ENCODE measurements at places on chromosomes 11 and 22.

DNA sequence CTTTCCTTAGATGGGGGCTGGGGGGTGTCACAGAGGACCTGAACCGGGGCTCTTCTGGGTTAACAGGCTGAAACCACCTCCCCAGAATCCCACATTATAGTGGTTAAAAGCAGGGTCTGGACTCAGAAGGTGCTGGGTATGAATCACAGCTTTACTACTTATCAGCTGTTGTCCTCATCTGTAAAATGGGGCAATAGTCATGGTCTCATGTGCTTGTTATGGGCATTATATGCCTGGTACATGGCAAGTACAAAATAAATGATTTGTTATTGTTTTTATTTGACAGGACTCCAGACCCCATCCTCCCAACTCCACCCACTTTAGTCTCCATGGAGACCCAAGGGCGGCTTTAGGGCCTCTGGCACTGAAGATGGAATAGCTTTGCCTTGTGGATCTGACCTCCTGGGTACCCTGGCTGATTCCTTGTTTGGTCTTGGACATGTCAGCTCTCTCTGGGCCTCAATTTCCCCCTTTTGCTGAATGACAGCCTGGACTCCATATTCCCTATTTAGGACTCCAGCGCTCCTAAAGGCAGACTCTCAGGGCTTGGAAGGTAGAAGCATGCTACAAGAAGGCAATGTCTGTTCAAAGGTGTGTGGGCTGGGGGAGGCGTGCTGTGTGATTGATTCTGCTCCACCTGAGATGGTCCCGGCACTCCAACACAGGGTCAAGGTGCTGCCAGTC lies 812 bp upstream of the SMTN start:
- no peak for DNase-seq

DNA sequence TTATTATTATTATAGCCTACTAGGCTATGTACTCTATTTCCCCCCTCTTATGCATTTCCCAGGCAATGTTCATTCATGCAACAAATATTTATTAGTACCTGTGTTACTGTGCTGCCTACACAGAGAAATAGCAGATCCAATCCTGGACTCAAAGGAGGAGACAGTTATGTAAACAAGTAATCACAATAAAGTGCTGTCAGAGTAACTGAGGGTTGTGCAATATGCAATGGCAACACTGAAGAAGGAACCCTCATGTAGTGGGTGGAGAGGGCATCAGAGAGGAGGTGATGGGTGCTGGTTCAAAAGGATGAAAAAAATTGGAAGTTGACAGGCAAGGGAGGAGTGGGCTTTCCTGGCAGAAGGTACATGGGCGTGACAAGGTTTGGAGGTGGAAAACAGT lies 886 bp upstream of the P4HA3 start:
- DNase-seq: no peak

DNA sequence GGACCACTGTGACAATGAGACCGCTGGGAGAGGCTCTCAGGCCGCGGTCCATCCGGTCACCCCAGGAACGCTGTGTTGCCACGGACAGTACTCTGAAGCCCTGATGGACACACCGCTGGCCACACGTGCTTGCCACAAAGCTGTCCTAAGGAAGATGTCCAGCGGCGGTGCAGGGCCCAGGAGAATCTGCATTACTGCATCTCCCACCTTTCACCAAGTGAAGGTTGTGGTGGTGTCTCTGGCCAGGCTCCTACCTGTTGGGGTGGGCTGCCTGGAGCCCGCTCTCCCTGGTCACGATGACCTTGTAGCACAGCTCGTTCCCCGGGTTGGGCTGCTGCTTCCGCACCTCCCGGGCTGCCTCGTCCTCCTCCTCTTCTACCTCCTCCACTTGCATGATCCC lies 4.2 kb downstream of the TTLL12 start:
- no peak for DNase-seq

DNA sequence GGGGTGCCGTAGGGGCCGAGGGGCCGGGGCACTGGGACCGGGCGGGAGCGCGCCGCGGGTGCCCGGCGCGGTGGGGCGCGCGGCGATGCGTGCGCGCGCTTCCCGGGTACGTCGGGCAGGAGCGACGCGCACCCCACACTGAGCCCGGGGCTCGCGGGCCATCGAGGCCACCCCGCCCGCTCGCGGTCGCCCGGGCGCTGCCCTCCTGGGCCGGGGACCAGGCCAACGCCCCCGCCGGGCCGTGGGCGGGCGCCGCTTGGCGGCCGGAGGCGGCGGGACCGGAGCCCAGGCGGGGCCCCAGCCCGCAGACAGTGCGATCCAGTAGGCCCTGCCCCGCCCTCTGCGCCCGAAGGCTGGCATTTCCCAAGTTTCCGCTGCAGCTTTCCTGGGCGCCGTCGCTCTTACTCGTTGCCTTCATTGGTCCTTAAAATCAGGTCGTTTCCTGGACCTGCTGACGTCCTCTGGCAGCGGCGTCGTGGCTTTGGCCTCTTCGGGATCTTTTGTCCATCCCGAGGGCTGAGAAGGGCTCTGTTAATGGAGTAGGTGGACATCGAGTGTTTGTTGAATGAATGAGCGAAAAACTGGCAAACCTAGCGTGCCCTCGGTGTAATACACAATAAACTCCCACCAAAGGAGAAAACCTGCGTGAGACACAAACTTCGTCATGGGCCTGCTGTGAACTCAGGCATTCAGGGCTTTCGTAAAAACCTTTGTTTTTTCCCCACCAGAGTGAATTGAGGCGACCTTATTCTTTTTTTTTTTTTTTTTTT lies 638 bp downstream of the PARVA start:
- DNase-seq: no peak

DNA sequence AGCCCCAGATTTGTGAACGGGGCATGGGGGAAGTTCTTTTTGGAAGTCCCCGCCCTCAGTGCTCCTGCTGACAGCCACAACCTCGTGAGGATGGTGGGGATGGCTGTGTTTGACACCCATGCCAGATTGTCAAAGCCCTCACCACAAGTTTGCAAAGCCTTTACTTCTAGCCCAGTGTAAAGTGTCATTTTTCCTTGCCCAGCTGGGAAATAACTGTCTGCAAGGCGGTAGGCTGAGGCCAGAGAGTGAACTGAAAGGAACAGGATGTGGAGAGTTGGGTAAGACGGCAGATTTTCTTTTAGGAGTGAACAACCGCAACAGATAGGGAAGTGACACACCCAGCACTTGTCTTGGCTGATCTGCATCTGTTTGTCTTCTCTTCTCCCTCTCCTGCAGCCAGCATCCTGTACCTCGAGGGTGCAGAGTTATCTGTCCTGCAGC lies 13.6 kb downstream of the IL17RA start:
- DNase-seq: no peak

DNA sequence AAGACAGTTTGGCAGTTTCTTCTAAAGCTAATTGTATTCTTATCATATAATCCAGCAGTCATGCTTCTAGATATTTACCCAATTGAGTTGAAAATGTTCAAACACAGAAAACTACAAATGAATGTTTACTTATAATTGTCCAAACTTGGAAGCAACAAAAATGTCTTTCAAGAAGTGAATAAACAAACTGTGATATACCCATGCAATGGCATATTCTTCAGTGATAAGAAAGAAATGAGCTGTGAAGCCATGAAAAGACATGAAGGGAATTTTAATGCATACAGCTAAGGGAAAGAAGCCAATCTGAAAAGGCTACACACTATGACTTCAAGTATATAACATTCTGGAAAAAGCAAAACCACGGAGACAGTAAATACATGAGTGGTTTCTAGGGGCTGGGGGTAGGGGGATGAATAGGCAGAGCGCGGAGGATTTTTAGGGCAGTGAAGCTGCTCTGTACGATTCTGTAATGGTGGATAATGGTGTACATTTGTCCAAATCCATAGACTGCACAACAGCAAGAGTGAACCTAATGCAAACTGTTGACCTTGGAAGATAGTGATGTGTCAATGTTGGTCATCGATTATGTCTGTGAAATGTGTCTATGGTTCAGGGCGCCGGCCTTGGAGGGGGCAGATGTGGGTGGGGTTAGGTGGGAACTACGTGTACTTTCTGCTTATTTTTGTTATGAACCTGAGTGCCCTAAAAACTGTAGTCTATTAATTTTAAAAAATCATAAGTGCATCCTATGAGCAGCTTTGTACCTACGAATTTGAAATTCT lies 424.9 kb downstream of the TBC1D22A start:
- DNase-seq: no peak

DNA sequence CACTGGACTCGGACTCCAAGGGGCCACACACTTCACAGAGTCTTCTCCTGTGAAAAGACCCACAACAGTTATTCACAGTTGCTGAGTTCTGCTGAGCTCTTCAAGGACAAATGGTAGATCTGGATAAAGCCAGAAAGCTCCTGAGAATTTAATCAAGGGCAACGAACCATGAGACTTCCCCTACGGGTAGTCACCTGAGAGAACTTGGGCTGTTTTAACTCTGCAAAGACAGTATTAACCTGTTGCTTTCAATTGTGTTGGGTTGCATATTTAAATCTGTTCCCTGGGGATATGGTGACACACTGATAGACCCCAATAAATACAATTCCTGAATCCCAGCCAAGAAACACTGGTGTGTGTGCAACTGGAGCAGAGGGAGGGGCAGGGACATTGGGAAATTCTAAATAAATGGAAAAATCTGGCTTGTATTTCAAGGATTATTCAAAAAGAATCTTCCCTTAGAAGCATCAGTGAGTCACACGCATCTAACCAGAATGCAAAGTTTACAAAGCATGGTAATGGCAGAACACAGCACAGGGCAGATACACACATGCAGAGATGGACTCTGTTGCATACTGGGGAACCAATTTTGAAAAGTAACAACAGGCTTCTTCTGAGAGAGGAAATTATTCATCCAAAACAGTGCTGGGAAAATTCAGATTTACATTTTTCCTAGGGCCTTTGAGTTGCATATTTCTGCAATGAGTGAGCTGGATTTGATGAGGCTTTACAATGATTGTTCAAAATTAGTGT lies 4.0 kb downstream of the KCNJ1 start:
- no peak for DNase-seq

DNA sequence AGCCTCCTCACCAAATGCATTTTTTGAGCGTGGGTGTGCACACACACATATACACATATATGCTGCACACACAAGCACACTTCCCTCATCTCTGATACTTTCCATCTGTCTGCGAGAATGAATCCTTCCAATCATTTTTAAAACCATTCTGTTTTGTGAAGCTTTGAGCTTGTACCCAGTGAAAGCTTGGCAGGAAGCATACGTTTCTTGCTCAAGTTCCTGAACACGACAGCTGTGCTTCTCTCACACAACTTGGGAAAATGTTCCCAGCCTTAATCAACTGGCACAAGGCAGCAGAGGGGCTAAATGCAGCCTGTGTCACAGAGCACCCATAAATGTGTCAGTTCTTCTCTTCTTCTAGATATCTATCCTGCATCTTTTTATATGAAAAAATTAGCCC lies 524.0 kb upstream of the KIRREL3 start:
- no peak for DNase-seq

DNA sequence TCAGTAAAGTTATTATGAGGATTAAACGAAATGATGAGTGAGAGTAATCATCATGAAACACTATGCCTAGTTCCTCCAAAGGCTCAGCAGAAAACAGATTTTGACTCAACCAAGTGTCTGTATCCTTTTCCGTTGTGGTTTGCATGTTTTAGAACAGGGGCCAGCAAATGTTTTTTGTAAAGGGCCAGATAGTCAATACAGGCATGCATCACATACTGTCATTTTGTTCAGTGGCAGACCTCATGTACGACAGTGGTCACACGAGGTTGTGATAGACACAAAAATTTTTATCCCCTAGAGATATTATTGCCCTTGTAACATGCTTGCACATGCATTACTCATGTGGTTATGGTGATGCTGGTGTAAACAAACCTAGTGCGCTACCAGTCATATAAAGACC lies 81.9 kb upstream of the SLC25A18 start:
- DNase-seq: no peak

GRCh38 chr11:14577292-14577691 lies 57.1 kb upstream of the PSMA1 start:
- no peak for DNase-seq

DNA sequence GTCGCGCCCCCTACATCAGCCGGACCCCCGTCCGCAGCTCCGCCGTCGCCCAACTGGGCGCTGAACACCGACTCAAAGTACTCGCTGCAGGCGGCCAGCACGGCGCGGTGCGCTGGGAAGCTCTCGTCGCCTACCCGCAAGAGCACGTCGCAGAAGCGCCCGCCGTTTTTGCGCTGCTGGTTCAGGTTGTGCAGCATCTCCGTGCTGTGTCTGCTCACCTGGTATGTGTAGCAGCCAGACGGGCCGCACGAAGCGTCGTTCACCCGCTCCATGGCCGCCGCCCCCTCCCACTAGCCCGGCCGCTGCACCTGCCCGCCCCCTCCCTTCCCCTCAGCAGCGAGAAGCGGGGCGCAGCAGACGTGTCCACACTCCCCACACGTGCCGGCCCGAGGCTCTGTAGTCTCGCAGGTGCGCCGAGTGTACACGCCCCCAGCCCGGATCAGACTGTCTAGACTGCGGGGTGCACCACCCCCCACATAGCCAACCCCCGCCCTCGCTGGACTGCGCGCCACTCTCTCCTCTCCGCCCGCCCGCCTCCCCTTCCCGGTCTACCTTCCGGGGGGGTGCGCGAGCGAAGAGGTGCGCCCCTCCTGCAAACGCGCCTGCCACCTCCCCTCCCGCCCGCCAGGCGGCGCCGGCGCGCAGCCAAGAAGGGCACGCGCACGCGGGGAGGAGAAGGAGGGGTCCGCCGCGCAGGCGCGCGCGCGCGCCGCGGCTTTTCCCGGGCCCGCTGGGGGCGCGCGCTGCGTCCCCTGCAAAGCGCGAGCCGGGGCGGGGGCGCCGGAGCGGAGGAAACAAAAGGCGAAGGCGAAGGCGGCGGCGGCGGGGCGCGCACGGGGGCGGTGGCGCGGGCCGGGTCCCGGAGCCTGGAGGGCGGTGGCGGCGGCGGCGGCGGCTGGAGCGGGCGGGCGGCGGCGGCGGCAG lies 553 bp downstream of the PATZ1 start:
- DNase-seq: peak; percentile 81

GRCh38 chr11:9774591-9775397 lies 110.9 kb downstream of the SWAP70 start:
- no peak for DNase-seq

GRCh38 chr11:64580412-64580811 lies 10.6 kb upstream of the SLC22A12 start:
- no peak for DNase-seq

DNA sequence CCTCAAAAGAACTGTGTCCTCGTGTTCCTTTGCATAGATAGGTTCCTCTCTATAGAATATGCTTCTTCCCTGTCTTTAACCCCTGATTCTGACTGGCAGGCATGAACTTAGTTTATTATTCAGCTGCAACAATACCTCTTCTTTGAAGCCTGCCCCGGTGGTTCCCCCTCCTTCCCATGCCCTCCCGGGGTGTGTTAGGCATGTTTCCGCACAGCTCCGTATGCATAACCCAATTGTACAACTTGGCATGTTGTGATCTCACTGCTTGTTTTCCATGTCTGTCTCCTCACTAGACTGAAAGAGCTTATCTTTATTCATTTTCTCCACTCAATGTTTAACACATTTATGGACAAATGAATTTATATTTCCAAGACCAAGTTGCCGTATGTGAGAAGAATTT lies 72.6 kb downstream of the DEPDC5 start:
- no peak for DNase-seq

GRCh38 chr11:99739464-99740089 lies 718.8 kb downstream of the CNTN5 start:
- no peak for DNase-seq

GRCh38 chr11:131766637-131767036 lies 396.2 kb downstream of the NTM start:
- DNase-seq: no peak

- DNase-seq: no peak
Measured at GRCh38 chr22:49238181-49239141, 589.2 kb downstream of the BRD1 start.
